ENCODE measurements at places on chromosomes 2 and 18.

DNA sequence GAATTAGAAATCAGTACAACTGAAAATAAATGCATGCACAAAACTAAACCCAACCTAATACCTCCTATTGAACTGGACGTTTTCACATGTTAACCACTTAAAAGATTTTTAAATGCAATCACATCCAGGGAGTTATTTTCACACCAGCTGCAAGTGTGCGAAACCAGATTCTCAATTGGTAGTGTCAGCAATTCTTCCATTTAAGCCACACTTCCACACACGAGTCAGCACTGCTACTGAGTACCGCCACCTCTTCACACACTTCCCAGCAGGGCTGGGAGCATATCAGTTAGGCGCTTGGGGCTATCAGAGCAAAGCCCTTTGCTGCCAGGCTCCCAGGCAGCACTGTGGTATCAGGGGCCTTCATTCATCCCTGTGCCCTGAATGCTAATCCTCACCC, 14.2 kb downstream of the ERCC3 start:
- no peak for DNase-seq

GRCh38 chr2:128485761-128486639, 167.3 kb upstream of the HS6ST1 start:
- DNase-seq, result no peak

DNA sequence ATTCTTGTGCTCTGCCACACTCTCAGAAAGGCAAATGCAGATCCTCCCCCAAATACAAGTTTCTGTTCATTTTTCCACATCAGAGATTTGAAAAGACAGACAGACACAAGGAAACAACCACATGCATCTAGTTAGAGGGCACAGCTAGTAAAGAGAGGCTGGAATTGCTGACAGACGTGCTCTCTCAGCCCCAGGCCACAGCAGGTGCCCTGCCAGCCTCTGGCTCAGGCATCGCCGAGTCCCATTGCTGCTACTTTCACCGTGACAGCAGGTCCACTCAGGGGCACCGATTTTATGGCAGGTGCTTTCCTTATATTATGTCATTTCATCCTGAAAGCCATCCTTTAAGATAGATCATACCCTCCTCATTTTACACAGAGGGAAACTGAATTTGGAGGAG, 507.5 kb downstream of the EIPR1 start:
- DNase-seq, result no peak

- peak; percentile 27 for DNase-seq
Measured at GRCh38 chr18:75247611-75248421, 37.2 kb downstream of the TSHZ1 start.

- DNase-seq, result peak; percentile 52
Measured at GRCh38 chr2:202104286-202104870, 31.3 kb downstream of the KIAA2012 start.

All from A172 (cell line).